Mucosa of gallbladder (tissue), 1 donor: ENCODE measurements at places on chromosomes 12 and 14. TPM values are rescaled to one million over a fixed set of nuclear protein-coding genes. Genes with fewer than 3 reads are reported as not detected.

Gene GPR84
- 1.8 TPM for total RNA-seq

Gene CLBA1
- total RNA-seq: 17.3 TPM

Gene RNU4-1
- 1,216 TPM for total RNA-seq

Gene EFCAB11
- total RNA-seq: 16.1 TPM

Gene PDZRN4
- total RNA-seq: 10.6 TPM

Gene DHRS2
- 0.43 TPM for total RNA-seq

Gene KRT80
- total RNA-seq: 15.5 TPM

Gene CMTM5
- 2.2 TPM for total RNA-seq

Gene TUNAR
- total RNA-seq: not detected

Gene CHGA
- total RNA-seq: 0.29 TPM

Gene MGAT4C
- total RNA-seq: 0.60 TPM

Gene SLC5A8
- 0.06 TPM for total RNA-seq

Gene SIRT4
- 3.8 TPM for total RNA-seq

Gene IFI27
- 478 TPM for total RNA-seq

Gene ADGRD1
- total RNA-seq: 96.1 TPM

Gene ABCD4
- total RNA-seq: 59.4 TPM

Gene HHIPL1
- 5.3 TPM for total RNA-seq

Gene SLCO1B3
- 0.17 TPM for total RNA-seq

Gene ZCCHC8
- 19.0 TPM for total RNA-seq

Gene BICDL1
- total RNA-seq: 26.7 TPM

Gene NTF3
- 0.46 TPM for total RNA-seq

Gene CRADD
- total RNA-seq: 22.7 TPM

Gene SLC22A17
- 64.3 TPM for total RNA-seq

Gene RTN1
- total RNA-seq: 46.0 TPM

Gene ESR2
- 0.26 TPM for total RNA-seq
